ENCODE measurements at places on chromosomes 2 and 18.

- DNase-seq, result no peak
Measured at GRCh38 chr2:100283724-100284501, 38.4 kb downstream of the LONRF2 start.

DNA sequence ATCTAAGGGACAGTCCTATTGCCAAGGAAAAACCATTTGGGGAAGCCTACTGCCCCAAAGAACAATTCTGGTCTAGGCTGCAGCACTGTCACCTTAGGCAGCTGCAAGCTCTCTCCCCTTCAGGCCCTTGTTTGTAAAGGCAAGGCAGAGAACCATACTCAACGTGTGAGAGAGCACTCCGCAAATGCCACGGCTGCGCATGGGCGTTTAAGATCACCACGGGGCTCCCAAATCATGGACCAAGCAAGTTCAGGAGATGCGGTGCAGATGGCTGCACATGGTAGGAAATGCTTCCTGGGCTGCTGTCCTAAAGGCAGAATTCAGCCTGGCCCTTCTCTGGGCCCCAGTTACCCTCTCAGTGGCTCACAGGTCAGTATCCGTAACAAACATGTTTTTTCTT is 15.5 kb downstream of the ERFE start:
- DNase-seq, result no peak

DNA sequence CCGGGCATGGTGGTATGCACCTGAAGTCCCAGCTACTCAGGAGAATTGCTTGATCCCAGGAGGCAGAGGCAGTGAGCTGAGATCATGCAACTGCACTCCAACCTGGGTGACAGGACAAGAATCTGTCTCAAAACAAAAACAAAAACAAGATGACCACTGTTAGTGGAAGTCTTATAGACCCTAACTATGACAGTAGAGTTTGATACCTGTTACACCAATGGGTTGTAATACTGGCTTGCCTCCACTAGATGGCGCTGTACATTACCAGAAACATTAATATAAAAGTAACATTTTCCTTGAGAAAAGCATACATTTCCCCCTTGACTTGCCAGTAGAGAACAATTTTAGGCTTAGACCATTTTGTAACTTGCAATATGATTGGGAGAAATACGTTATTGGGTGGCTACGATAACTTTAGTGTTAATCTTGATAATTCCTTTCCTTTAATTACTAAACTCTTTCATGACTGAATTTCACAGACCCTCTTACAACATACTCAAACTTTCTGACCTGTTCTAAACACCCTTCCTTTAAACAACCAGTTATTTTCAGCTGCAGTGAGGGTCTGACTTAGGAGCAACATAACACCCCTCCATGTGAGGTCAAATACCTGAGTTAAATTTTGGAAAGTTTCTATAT is 19.5 kb downstream of the SLC25A52 start:
- no peak for DNase-seq

DNA sequence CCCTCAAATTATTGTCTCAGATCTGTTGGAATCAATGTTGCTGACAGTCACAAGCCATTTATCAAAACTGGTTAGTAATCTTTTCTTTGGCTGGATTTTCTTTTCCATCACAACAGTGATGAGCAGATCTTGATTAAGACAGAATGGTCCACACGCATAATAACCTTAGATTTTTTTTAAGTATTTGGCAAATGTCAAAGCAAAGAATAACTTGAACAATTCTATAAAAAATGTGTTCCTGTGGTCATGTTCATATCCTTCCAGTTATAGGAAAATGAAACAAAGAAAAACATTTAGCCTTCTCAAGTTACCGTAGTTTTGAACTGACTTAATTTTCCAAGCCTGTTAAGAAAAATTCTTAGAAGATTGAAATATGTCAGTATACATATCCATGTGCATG is 659.9 kb upstream of the ID2 start:
- no peak for DNase-seq

GRCh38 chr2:42554392-42554791 is 14.0 kb upstream of the MTA3 start:
- no peak for DNase-seq

DNA sequence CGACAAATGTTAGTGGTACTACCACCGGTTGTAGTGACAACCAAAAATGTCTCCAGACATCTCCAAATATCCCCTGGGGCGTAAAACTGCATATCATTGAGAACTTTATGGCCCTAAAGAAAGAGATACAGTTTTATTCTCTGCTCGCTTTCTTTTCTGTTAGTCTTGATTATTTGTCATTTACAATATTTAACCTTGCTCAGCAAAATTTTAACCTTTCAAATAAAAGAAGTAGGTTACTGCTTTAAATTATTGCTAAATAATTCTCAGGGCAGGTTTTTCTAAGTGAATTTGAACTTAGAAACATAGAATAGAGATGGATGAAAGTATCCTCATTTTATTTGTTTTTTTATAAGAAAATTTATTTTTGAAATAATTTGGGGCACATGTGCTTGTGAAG is 67.9 kb downstream of the BMPR2 start:
- no peak for DNase-seq

GRCh38 chr18:77524909-77525308 is 275.3 kb downstream of the GALR1 start:
- DNase-seq, result no peak

GRCh38 chr2:149173220-149173619 is 134.7 kb downstream of the LYPD6B start:
- DNase-seq, result no peak

DNA sequence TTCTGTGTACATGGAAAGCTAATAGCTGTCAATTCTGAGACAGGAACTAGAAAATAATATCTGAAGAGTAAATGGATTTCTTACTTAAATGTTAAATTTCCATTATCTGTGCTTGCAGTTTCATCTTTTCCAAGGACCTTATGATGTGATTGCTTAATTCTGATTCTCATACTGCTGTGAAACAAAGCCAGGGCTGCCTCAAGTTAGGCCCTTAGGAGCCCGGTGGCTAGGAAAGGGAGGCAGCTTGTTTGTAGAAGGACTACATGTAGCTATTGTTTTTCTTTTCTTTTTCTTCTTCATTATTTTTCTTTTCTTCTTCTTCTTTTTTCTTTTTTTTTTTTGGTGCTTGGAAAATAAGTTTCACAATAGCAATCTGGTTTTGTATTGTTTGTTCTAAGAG is 50.5 kb downstream of the XRCC5 start:
- DNase-seq, result no peak

GRCh38 chr2:64524604-64525316 is 632 bp downstream of the AFTPH start:
- no peak for DNase-seq

- no peak for DNase-seq
Measured at GRCh38 chr2:19942199-19942598, 40.4 kb upstream of the TTC32 start.

- DNase-seq, result no peak
Measured at GRCh38 chr2:37215250-37215649, 16.1 kb downstream of the CEBPZ start.
